SK-N-MC (cell line): ENCODE measurements at places on chromosomes 11 and 22.

GRCh38 chr11:43746670-43747069, 66.1 kb downstream of the HSD17B12 start:
- DNase-seq = no peak

GRCh38 chr11:123977731-123978347, at the start of gene OR10S1:
TSS of gene OR10S1 (minus strand) at chr11:123977781. CDS start at chr11:123977664, 117 bp downstream.
- no peak for DNase-seq

GRCh38 chr11:46381048-46381818, at the start of gene MDK:
TSS of gene MDK (plus strand) at chr11:46381669. CDS start at chr11:46382058, 389 bp downstream.
- DNase-seq = no peak

DNA sequence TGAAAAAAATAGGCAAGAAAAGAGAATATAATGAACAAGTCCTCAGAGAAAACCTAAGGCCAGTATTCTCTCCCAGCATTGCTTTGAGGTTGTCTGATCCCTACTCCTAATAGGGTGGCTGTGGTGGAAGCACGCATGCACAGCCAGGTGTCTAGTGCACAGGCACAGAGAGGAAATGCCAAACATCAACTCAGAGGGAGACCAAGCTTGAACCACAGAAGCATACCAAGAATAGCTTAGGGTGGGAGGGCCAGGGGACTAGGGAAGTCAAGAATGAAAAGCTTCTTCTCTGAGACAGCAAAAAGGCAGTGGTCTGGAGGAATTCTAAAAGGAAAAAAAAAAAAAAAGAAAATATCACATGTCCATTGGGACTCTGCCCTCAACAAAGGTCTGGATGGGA, 244.1 kb upstream of the API5 start:
- DNase-seq = no peak

GRCh38 chr11:70616938-70617654, 218.8 kb downstream of the CTTN start:
- DNase-seq = no peak

GRCh38 chr11:68090706-68091105, 30.5 kb downstream of the CHKA start:
- no peak for DNase-seq

DNA sequence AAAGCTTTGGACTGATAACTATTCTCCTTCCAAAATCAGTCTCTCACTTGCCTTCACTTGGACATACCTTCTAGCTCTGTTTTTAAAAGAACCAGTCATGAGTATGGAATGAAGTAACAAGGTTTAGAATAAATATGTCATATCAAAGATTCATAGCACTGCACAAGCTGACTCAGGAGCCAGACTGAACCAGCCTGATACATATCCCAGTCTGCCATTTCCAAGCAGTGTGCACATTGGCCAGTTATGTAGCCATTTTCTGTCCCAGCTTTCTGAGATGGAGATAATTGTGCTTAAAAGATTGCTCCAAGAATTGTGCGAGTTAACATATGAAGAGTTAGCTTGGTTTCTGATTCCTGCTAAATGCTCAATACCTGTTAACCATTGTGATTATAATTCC, 311.3 kb downstream of the C11orf87 start:
- DNase-seq = no peak

DNA sequence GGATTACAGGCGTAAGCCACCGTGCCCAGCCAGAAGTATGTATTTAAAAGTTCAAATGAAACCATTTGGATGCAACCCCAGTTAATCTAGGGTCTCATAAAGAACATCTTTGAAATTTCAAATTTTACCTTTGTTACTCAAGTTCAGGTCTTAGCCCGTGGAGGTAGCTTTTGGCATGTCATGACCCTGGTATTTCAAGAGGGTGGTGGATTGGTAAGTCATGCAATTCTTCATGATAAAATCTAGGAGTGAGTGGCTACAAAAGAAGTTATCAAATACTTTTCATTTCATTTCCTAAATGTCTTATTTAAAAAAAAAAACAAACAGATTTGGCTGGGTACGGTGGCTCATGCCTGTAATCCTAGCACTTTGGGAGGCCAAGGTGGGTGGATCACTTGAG, 80.6 kb downstream of the ABTB2 start:
- DNase-seq = no peak

DNA sequence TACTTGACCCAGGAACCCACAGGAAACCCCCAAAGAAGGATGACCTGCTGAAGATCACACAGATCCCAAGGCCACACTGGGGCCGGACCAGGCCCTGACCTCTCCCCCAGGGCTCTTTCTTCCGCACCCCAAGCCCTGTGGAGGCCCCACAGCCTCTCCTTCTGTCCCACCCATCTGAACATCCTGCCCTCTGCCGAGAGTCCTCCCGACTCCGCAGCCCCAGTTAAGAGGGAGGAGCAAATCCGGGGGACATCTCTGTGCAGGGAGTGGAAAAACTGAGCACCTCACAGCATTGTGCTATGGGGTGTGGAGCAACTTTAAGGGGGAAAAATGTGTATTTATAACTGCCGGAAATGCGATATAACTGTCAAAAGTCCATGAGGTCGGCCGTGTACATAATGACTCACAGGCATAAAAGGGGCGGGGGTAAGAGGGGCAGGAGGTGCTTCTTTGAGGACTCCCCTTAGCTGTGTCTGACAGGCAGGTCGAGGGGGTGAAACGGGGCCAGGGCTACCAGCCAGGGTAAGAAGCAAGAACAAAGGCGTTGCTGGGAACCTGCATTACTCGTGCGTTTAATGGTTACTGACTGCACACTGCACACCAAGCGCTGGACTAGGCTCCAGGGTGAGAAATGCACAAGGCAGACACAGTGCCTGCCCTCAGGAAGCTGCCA, 57.2 kb downstream of the WNT11 start:
- no peak for DNase-seq

DNA sequence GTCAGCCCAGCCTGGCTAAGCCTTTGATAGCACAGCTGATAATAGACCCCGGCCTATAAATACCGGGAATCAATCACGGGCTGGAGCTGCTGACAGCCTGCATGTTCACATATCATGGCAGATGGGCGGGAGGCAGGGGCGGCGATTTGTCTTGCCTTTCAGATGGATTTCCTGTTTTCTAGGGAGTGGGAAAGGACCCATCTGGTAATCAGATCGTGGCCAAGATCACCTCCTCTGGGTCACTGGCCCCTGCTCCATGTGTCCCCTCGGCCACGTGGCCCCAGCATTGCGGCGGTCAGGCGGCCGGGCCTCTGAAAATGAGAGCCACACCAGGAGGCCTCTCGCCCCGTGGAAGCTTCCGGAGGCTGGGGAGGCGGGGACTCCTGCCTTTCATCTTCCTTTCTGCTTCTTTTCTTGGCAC, 36.6 kb downstream of the SMIM38 start:
- DNase-seq = no peak

DNA sequence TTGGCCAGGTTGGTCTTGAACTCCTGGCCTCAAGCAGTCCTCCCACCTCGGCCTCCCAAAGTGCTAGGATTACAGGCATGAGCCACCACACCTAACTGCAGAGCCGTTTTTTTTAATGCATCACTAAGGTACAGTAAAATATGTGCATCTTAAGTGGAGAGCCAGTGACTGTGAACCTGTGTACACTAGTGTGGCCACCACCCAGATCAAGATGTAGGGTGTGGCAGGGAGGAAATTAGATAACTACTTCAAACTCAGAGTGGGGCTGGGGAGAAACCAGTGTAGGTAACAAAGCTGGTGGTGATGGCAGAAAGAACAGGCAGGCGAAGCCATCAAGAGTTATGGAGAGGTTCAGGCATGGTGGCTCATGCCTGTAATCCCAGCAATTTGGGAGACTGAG, 14.4 kb downstream of the SNAP29 start:
- DNase-seq = no peak
